ENCODE measurements at places on chromosomes 16 and 17.

DNA sequence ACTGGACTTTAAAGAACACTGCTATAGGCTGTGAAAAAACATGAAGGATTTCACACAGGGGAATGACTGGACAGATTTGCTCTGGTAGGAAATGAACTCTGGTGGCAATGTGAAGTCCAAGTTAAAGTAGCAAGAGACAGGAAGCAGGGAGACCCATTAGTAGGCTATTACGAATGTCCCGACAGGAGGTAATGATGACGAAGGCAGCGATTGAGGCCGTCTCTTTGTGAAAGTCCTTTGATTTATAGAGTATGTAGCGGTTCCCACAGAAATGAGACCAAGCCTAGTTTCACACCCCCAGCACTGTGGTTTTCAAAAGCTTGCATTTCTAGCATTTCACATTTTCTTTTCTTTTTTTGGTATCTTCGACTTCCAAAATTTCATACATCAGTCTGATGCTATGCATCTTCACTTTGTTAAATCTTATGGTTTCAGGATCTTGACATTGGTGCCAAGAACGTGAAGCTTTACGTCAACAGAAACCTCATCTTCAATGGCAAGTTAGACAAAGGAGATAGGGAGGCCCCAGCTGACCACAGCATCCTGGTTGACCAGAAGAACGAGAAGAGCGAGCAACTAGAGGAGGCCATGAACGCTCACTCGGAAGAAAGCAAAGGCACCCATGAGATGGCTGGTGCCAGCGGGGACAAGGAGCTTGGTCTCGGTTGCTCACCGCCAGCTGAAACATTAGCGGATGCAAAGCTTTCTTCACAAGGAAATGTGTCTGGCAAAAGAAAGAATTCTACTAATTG lies 189.8 kb downstream of the KATNIP start:
- DNase-seq, result no peak

- DNase-seq, result no peak
These were observed 7.1 kb downstream of the SOX8 start for GRCh38 chr16:988471-989353.

DNA sequence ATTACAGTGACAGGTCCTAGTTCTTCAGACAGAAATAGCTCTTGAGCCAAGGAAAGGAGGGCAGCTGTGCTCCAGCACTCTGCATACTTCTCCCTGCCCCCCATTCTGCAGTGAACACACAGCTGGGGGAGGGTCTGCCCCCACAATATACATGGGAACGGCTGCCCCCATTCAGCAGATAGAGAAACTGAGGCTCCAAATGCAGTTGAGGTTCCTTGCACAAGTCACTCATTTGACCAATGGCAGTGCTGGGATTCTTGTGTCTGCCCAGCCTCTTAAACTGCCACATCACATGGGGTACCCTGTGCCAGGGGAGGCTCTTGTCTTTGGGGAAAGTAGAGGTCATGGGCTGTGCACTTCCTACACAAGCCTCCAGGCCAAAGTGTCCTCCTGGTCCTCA lies 10.9 kb upstream of the PDP2 start:
- DNase-seq, result no peak

DNA sequence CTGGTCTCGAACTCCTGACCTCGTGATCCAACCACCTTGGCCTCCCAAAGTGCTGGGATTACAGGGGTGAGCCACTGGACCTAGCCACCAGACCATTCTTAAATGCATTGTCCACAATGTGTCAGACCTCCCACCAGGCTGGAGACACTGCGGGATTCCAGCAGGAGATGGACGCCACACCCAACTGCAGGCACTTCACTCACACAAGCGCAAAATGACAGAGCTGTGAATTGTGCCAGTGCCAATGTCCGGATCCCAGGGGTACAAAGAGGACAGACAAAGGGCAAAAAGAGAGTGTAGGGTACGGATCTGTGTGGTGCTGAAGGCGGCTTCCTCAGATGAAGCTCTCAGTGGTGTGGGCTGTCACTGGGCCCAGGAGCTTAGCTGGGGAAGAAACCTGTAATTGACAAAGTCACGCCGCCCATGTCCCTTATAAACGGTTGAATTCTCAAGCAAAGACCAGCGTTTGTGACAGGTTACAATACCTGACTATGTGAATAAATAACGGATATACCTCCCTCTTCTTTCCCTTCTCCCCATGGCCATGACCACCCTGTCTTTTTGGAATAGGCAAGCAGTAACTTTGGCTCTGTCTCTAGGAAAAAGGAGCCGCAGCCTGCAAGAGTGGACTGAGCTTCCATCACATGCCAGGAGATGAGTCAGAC lies 40.0 kb downstream of the HS3ST3A1 start:
- no peak for DNase-seq

DNA sequence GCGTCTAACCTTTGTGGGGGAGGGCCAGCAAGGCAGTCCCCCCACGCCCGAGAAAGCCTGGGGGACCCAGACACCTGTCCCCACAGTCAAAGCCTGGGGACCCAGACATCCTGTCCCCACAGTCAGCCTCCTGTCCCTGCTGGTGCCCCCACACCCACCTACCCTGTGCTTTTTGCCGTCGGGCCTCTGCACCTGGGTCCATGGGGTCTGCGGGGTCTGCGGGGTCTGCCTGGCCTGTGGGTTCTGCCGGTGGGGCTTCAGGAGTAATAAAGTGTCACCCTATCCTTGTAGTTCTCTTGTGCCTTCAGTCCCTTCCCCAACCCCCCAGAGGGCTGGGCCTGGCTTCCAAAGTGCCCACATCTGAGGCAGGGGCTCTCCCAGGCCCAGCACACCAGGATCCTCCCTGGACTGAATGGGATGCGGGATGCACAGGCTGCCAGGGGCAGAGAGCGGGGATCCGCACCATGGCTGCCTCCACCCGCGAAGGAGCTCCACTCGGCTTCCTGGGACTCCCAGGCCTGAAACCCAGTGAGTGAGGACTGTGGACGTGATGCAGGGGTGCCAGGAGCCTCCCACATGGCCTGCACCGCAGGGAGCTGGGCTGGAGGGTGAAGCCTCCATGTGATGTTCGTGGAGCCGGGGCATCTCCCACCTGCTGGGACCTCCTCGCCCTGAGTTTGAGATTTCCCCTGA lies 16.3 kb upstream of the DPEP1 start:
- no peak for DNase-seq

DNA sequence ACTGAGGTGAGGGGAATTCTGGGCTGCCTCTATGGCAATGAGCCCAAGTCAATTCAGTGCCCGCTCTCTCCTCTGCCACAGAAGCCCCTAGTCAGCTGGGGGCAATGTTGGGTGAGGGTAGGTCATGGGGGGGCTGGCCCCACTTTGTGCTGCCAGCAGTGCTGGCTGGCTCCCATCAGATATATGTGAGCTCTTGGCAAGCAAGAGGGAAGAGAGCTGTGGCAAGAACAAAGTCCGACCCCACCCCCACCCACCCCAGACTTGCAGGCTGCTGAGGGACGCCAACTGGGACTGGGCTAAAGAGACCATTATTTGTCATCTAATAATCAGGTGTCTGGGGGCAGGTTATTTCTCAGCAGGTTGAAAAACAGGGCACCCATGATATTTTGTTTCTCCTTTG lies 89.4 kb downstream of the YPEL2 start:
- DNase-seq, result no peak

GRCh38 chr16:11234884-11235702 lies 20.9 kb downstream of the SOCS1 start:
- no peak for DNase-seq

- no peak for DNase-seq
These were observed 162.5 kb upstream of the CNTNAP4 start for GRCh38 chr16:76114681-76115080.

DNA sequence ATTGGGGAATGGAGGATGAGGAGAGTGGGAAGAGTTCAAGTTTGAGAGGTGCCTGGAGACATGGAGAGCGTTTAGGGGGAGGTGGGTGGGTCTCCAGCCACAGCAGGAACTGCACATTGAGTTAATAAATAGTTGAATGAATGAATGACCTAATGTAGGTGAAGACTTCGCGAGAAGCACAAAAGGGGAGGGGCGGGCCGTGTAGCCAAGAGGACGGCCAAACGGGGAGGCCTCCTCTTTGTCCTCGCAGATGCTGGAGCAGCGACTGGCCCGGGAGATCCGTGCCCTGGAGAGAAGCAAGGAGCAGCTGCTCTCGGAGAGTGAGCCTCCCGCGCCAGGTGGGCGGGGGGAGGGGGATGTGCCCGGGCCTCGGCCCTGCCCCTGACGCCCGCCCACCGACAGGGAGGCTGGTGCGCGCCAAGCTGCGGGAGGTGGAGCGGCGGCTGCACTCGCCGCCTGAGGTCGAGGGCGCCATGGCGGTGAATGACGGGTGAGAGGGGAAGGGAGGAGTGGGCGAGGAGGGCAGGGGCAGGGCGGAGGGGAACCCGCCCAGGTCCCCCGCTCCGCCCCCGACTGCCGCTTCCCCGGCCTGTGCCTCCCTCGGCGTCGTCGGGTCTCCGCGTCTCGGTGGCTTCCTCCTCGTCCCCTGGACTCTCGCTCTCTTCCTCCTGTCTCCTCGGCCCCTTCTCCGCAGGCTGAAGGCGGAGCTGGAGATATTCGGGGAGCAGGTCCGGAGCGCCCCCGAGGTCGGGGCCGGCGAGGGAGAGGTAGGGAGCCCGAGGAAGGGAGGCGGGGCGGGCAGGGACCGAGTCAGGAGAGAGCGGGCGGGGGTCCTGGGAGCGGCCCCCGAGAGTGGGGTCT lies 12.9 kb downstream of the SYCE1L start:
- DNase-seq, result peak; percentile 61

DNA sequence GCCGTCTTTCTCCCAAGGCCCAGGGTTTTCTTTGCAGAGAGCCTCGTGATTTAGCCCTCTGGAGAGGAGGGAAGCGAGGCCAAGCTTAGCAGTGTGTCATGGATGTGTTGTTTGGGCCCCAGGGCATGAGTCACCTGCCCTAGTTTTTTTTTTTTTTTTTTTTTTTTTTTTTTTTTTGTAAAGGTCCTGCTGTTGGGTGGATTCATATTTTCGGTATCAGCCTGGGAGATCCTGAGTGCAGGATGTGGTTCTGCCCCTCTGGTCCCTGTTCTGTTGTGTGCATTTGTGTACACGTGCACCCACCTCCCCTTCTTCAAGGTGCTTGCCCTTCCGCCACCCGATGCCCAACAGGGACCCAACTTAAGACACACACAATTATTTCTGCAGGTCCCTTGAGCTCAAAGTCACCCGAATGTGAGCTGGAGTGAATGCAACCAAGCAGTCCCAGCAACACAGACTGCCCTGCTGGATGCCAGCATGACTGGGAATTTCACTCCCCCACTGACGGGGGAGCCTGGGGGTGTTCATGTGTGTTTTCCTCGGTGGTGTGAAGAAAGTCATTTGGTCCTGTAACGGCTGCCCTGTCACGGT lies 265.8 kb upstream of the TNRC6C start:
- peak; percentile 67 for DNase-seq

DNA sequence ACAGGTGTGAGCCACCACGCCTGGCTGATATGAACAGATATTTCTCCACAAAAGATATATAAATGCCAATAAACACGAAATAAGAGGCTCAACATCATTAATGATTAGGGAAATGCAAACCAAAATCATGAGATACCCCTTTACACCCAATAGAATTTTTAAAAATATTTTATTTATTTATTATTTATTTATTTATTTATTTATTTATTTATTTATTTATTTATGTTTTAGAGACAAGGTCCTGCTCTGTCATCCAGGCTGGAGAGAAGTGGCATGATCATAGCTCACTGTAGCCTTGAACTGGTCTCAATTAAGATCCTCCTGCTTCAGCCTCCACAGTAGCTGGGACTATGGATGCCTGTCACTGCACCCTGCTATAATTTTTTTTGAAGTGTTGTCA lies 30.8 kb downstream of the APPBP2 start:
- no peak for DNase-seq

GRCh38 chr16:8845699-8846298 lies 23.0 kb downstream of the CARHSP1 start:
- no peak for DNase-seq

GRCh38 chr16:47925811-47926460 lies 229.9 kb downstream of the ABCC12 start:
- peak; percentile 64 for DNase-seq

DNA sequence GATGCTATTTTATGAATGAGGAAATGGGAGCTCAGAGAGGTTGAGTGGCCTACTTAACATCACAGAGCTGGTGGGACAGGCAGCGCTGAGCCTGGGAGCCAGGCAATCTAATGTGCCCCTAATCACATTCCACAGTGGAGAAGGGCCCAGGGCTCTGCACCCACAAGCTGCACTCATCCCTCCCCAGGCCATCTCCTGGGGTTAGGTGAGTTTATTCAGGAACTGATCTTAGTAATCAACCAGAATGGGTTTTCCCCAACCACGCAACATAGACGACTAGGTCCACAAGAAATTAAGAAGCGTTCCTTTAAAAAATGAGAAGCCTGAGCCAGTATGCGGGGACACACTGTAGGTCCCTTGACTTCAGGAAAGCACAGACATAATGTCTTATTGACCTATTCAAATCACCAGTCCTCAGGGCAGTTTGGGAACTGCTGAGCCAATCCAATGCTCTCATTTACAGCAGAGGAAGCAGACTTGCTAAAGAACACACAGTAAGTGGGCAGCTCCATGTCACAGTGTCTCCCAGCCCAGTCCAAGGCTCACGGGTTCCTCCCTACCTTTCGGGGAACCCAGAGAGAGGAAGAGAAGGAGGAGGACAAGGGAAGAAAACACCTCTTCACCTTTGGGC lies 2.3 kb downstream of the MPP3 start:
- DNase-seq, result no peak

DNA sequence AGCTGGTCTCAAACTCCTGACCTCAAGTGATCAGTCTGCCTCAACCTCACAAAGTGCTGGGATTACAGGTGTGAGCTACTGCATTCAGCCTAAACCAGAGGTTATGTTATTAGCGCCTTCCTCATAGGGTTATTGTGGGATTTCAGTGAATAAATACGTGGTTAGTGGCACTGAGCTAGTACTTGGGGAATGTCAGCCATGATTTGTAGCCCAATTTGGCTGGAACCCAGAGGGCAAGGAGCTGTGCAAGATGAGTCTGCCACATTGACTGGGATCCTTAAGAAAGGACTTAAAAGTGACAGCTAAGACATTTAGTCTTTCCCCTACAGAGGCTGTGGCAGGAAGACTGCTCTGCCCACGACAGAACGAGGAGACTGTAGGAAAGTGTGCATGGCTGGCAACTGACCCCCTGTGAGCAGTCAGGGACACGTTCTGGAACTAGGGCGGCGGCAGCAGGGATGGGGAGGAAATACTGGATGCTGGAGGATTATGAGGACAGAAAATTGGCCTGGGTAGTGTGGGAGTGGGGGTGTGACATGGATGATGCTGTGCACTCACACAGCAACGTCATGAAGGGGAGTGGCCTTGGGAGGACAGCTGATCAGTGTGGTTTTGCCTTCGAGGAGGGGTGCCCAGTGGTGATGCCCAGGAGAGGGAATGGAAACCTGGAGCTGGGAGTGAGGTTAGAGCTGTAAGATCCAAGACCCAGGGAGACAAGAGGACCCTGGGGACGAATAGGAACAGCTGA lies 14.6 kb downstream of the ATP5PD start:
- DNase-seq, result peak; percentile 85

All from PC-3 (cell line).